Naive thymus-derived CD8-positive, alpha-beta T cell (primary cell): ENCODE measurements at places on chromosomes 4 and X.

DNA sequence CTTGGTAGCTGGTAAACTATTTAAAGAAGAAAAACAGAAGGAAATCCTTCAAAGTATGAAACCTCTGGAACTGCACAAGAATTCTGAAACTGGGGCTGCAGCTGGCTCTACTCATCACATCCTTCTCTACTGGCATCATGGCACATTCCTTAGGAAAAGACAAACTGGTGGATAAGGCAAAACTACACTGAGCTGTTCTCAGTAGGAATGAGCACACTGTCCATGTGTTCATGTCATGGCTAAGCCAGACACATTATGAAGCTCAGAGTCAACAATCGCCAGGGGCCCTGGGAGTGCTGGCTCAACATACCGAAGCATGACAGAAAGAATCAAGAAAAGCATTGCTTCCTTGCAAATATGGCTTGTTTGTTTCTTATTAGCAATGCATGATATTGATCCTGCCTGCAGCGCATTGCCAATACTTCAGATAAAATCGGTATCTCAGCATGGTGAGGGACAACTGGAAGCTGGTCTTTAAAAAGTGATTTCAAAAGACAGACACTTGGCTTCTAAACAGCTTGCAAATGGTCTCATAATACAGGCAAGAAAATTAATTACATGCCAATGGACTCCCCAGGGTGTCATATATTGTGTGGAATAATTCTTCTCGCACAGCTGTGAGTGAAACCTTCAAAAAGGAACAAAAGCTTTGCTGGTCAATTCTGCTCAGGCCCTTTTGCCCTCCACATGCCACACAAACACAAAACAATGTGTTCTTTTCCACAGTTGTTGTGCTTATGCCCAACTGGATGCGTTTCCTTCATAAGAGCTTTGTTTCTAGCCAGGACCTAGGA, 300.2 kb upstream of the VCX start:
- DNase-seq = no peak

DNA sequence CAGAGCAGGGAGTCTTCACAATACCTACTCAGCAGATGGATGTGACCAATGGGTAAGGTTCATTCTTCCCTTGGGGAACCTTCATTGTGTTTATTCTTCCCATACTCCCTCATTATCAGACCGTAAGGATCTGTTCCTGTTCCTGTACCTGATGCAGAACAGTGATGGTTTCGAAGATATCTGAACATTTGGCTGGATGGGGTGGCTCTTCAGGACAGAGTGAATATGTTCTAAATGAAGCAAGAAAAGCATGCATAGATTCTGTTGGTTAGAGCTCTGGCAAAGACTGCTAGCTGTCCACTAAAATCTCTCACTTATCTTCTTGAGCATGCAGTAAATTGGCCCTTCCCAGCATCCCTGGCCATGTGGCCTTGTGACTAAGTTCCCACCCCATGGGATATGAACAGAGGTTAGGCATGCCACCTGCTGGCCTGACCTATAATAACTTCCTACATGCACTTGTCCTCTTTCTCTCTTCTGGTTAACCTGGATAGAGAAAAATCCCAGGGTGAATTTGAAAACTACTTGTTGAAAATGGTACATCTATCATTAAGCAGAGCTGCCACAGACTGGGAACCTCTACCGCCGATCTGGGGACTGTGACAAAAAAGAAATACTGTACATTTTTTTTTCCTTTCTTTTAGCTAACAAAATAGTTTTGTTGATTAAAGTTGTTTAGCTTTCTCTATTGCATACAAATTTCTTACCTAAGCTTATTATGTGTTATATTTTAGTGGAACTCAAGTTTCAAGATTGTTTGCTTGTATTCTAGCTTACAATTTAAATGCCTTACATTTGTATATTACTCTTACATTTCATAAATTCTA, 60.0 kb upstream of the BANK1 start:
- peak; percentile 47 for DNase-seq

- DNase-seq = no peak
These were observed 379.7 kb upstream of the FAT1 start for GRCh38 chr4:187103351-187103750.

DNA sequence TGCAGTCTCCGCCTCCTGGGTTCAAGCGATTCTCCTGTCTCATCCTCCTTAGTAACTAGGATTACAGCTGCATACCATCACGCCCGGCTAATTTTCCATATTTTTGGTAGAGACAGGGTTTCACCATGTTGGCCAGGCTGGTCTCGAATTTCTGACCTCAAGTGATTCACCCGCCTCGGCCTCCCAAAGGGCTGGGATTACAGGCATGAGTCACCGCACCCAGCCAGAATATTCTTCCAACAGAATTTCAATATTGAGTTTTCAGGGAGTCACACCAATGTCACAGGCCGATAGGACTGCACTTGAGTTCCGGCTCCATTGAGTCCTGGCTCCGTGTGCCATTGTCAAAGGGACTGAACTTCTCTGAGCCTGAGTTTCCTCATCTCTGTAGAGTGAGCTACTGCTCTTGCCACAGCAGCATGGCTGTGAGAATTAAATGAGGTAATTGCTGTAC, 82.9 kb downstream of the CLCN4 start:
- no peak for DNase-seq

- DNase-seq = no peak
These were observed 14.4 kb downstream of the IL21 start for GRCh38 chr4:122606364-122607043.

DNA sequence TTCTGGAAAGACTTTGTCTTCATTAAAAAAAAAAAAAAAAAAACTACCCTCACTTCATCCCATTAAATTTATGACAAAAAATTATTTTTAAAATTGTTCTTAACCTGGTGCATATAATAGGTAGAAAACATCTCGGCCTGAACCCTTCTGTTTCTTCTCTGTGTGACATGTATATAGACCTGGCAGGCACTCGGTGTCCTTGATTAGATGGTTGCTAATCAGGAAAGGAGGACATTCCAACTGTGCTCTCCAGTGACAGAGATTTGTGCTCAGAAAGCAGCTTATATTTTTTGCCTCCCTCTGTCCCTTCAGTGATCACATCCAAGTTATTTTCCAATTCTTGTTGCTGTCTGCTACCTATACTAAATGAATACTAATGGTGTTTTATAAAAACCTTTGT, 355.6 kb downstream of the CBLL2 start:
- no peak for DNase-seq

- no peak for DNase-seq
These were observed 69.3 kb upstream of the NKX1-1 start for GRCh38 chr4:1475277-1476139.

GRCh38 chr4:186161138-186161537, 30.2 kb upstream of the CYP4V2 start:
- no peak for DNase-seq

DNA sequence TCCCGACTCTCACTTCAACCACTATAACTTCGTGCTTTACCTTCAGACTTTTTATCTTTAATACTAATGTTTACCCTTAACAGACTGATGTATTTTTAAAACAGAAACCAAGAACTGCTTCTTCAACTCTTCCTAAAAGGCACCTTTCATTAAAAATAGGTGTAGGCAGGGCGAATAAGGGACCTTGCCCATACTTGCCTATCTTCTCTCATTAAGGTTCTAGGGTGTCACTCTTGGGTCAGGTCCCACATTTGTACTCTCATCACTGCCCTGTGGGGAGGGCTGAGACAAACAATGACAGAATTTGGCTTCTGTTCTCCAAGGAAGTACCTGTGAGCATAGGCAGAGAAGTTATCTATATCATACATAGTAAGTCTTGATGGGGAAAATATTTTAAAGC, 69.7 kb downstream of the ANKRD50 start:
- DNase-seq = no peak

GRCh38 chrX:40237731-40238178, 140.0 kb upstream of the BCOR start:
- DNase-seq = no peak

DNA sequence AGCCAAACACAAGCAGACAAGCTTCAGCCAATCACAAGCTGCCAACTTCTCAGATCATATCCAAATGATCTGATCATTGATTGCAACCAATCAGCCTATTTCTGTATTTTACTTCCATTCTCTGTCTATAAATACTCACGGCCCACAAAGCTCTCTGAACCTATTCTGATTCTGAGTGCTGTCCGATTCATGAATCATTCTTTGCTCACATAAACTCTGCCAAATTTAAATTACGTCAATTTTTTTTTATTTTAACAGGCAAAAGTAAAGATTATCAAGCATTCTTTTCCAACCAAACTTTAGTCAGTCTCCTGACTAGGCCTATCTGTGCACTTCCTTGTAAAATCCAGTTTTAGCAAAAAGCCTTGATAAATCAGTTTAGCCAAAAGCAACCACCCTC, 1.8 kb upstream of the TCEANC start:
- no peak for DNase-seq

GRCh38 chr4:39305912-39306677, 60.1 kb downstream of the RFC1 start:
- DNase-seq = no peak

GRCh38 chrX:47607091-47607490, 12.6 kb downstream of the SYN1 start:
- DNase-seq = no peak

DNA sequence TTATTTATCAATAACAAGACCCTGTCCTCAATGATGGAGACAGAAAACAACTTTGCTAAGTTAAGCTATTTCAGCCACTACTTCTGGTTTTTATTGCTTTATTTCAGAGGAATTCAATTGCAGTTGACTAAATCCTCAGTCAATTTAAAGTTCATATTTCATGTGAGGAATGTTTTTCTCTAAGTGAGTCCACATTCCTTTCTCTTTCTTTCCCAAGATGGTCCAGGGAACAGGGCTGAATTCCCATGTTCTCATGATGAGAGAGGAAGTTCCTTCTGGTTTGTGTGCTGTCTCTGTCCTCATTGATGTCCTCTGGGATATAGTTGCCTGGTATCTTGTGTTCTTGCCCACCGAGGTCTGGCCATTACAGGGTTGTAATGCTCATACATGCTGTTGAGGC, 117.2 kb downstream of the SLIT2 start:
- DNase-seq = no peak

- DNase-seq = no peak
These were observed 316.7 kb downstream of the DMD start for GRCh38 chrX:32894679-32895078.

- DNase-seq = no peak
These were observed 197.1 kb upstream of the GIMD1 start for GRCh38 chr4:106565727-106566126.

DNA sequence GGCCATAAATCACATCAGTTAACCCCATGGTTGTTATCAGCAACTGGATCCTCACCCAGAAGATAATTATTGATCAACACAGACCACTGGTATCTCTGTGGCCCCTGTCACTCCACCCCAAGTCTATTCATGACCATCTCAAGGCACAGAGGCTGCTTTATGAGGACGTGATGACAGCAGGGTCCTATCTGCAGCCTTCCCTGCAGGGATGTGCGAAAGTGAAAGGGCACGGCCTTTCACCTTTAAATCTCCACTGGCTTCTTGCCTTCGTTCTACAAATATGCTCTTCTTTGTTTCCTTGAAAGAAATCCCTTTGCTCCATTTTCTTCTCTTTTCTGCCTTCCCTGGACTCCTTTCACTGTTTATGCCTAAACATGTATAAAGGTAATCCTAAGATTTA, 170.6 kb upstream of the EDNRA start:
- no peak for DNase-seq

DNA sequence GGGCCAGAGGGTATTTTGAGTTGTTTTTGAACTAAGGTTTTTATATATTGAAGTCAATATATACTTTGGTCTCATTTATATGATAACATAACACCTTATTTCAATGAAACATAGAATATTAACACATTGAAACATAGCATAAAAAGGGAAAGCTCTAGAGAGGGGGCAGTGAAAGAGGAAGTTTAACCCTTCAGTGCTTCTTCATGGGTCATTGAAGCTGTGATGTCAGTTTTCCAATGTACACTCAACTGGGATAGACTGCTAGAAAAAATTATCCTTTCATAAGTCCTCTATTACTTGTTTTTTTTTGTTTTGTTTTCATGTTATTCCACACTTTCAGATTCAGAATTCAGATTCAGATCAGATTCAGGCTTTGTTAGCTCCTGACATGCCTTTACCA, 442.7 kb downstream of the EPHA5 start:
- no peak for DNase-seq

DNA sequence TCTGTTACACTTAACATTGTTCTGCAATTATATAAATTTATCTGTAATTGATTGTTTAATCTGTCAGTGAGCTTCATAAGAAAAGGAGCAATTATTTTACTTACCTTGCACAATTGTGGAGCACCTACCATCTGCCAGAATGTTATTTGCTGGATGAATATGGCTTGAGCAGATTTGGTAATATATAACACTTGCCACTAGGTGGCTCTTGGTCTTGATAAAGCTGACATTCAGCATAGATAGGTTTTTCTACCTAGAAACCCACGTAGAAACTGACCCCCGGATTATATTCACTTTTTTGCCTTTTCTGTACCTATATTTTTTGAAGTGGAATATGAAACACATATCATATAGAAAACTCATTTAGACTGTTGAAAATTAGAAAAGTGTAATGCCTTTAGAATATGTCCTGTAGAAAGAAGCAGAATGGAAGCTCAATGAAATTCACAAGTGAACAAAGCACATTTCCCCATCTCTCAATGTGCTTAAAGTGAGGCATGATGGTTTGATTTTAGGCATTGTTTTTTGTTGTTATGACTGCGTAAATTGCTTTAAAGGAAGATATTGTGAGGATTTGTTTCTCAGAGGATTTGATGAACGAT, 9.5 kb downstream of the RBPJ start:
- no peak for DNase-seq

GRCh38 chr4:37995981-37996775, 36.0 kb downstream of the PTTG2 start:
- no peak for DNase-seq

DNA sequence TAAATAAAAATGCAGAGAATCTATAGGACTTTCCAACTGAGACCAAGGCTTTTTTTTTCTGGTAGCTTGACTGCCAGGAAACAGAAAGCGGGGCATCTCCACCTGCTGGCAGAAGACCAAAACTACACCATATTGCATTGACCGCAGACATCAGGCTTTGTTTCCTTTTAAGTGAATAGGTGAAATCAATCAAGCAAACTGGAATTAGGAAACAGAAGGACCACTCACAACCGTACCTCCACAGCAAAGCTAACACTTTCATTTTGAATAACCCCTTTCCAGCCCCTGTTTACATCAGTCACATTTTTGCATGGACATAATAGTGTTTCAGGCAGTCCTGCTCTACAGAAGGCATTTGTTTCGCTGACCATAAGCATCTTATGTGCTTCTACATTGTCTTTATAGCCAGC, 218.2 kb downstream of the IDS start:
- peak; percentile 18 for DNase-seq

GRCh38 chrX:39859991-39860861, 237.5 kb downstream of the BCOR start:
- no peak for DNase-seq
